AG08395 (cell line): ENCODE measurements at places on chromosomes 1 and 21.

GRCh38 chr1:53076165-53076564, 14.2 kb downstream of the PODN start:
- DNase-seq = no peak

DNA sequence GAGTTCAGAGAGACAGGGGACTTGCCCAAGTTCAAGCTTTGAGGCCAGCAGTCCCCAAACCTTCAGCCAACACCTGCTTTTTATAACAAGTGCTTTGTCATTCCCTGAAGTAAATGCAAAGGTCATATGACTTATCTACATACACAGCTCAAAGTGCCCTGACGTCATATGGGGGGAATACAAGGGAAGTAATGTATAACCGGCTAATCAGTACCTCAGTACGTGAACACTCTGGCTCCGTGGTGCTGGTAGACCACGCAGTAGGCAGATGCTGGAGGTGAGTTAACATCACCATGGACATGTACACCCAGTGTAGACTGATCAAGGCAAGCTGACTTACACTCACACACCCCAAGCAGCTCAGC, 60.0 kb downstream of the BACE2 start:
- no peak for DNase-seq

- DNase-seq = no peak
Measured at GRCh38 chr1:158652721-158653334, 33.7 kb downstream of the SPTA1 start.

DNA sequence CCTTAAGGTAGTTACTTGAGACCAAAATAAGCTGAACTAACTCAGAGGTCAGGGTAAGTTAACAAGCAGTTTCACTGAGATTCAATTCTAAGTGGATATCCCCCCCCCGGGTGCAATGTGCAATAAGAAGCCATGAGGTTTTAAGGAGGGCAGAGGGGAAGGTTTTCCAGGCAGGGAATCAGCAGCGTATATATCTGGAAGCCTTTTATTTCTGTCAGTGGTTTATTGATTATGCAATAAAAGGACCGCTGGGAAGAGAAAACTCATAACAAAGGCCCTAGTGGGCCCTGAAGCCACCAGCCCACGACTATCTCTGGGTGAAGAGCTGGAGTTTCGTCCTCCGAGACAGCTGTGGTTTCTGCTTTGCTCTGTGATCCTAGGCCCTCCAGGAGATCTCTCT, 53.1 kb upstream of the CTPS1 start:
- no peak for DNase-seq

GRCh38 chr1:3688356-3689137, 36.2 kb downstream of the TP73 start:
- DNase-seq = no peak

GRCh38 chr1:11645670-11646265, 8.5 kb downstream of the FBXO2 start:
- DNase-seq = peak; percentile 81

GRCh38 chr1:74341702-74342339, 106.6 kb downstream of the TNNI3K start:
- DNase-seq = no peak

DNA sequence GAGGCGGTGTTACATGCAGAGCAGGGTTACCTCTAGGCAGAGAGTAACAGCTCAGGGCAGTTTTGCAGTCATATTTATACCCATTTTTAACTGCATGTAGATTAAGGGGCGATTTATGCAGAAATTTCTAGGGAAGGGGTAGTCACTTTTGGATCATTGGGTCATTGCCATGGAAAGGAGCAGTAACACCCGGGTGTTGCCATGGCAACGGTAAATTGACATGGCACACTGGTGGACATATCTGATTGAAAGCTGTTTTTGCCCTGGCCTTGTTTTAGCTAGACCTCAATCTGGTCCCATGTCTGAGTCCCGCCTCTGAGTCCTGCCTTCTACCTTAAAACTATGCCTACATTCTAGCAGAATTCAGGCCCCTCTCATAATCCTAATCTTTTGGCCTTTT, 11.8 kb upstream of the USP1 start:
- DNase-seq = no peak

GRCh38 chr1:95168761-95169351, 51.7 kb downstream of the TLCD4 start:
- DNase-seq = no peak

DNA sequence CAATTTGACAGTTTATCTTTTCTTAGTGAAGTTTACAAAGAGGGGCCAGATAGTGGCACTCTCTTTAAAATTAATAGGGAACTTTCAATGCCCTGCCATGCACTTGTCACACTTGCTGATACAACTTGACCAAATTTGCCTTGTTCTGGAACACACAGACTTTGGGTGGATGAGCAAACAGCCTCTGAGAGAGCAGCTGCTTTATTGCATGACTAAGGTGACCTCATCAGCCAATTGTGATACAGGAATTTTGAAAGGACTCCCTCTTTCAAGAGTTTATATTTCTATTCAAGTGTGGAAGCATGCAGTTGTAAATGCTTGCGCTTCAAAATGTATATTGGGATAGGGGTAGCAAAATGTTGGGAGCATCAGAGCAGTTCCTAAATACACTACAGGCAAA, 2.1 kb upstream of the RGS1 start:
- peak; percentile 62 for DNase-seq

DNA sequence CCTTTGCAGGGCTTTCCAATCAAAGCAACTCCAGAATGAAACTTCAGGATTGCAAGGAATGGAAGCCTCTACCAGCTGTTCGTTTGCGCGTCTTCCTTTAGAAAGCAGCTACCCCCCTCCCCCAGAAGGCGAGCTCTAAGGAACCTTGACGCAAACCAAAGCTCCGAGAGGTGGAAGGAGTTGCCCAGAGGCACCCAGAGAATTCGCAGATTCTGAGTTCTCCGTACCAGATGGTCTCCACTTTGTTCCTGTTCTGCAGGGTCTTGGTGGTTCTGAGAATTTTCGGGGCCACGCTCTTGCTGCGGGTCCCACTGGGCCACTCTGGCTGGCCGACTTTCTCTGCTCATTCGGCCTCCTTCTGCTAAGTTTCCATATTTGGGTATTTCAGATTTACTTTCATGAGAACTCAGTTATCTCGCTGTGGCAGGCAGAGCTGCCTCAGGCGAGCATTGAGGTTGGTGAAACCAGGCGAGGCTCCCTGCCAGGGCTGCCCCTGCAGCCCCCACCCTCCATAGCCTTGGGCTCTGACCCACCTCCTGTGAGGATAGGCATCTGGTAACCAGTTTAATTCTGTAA, 801 bp downstream of the TRAF5 start:
- peak; percentile 57 for DNase-seq

- DNase-seq = no peak
Measured at GRCh38 chr1:36614991-36615390, 132.3 kb upstream of the CSF3R start.

DNA sequence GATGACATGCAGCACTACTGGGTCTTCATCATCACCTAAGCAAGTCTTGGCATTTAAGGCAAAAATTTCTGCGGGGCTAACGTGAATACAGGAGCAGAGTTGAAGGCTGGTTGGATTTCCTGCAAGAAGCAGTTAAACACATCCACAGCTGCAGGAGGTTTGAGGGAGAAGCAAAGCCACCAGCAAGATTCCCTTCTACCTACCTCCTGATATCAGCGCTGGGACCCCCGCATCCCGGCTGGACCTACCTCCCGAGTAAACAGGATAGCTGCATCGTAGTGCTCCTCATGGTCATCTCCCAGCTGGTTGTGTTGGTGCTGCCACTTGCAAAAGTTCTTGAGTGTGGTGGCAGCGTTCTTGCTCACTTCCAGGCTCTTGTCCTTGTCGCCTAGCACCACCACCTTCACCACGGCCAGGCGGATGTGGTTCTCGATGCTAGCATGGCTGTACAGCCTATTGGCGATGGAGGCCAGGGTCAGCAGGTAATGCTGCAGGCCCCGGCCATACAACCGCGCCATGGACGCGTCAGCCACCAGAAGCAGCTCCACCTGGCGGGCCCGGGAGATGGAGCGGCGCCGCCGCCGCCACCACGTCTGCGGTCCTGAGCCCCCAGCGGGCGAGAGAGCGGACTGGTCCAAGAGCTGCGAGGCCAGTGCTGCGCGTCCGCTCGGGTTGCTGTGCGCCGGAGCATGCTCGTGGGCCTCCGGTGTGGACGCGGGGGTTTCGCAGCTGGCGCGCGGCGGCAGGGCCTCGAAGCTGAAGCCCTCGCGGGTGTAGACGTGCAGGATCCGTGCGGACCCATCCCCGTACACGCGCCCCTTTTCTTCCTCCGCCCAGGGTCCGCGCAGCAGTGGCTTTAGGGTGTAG, 1.6 kb downstream of the ADAMTS5 start:
- peak; percentile 36 for DNase-seq

- no peak for DNase-seq
Measured at GRCh38 chr1:233672732-233673131, 58.8 kb downstream of the KCNK1 start.

GRCh38 chr1:115543247-115543646, 98.5 kb upstream of the VANGL1 start:
- DNase-seq = no peak

DNA sequence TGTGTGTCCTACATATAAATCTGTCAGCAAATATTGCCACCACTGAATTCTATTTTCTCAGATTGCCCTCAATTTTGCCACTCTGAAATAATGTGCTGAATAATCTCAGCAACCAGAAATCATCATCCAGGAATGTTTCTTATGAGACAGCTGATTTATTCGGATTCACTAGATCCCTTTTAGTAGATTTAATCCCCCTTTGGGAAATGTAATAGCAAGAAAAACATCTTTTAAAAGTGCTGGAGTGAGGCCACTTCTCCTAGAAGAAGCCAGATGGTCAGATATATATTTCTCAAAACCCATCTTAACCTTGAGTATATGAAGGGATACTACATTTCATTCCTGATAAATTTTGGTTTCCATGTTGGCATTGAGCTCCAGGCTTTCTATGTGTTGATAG, 327.7 kb downstream of the SMYD3 start:
- DNase-seq = no peak

DNA sequence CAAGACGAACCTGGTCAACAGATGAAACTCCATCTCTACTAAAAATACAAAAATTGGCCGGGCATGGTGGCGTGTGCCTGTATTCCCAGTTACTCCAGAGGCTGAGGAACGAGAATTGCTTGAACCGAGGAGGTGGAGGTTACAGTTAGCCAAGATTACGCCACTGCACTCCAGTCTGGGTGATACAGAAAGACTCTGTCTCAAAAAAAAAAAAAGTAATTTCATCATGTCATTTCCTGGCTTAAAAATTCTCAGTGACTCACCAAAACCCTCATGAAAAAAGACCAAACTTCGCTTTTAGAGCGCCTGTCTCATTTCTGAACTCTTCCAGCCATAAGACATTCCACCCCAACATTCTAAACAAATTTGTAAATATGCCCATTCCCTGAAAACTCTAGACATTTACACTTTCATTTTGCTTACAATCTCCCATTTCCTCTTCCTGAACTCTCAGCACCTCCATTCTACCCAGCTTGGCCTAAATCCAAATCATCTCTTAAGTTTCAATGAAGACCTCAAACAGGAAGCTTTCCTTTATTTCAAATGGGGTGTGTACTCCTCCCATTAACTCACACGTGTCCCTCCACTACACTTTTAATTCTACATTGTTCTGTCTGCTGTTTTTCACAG, 50.5 kb upstream of the PRRC2C start:
- peak; percentile 10 for DNase-seq

DNA sequence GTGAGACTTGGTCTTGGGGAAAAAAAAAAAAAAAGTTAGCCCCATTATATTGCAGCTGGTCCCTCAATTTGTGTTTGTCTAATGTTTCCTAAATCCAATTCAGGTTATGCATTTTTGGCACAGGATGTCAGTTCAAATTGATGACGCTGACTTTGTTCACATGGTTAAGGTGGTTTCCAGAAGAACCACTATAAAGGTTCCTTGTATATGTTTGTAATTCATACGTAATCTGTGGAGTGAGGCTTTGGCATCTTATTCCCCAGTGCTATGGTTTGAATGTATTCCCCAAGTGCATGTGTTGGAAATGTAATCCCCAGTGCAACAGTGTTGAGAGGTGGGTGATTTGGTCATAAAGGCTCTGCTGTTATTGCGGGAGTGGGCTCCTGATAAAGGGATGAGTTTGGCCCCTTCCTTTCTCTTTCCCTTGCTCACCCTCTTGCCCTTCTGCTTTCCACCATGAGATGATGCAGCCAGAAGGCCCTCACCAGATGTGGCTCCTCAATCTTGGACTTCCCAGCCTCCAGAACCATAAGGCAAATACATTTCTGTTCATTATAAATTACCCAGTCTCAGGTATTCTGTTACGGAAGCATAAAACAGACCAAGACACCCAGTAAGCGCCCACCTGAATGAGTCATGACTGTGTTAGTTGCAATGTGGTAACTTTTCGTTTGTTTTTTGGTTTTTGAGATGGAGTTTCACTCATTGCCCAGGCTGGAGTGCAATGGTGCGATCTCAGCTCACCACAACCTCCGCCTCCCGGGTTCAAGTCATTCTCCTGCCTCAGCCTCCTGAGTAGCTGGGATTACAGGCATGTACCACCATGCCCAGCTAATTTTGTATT, 19.5 kb upstream of the HLCS start:
- DNase-seq = no peak

- no peak for DNase-seq
Measured at GRCh38 chr1:77776007-77776700, 3.3 kb upstream of the MIGA1 start.

DNA sequence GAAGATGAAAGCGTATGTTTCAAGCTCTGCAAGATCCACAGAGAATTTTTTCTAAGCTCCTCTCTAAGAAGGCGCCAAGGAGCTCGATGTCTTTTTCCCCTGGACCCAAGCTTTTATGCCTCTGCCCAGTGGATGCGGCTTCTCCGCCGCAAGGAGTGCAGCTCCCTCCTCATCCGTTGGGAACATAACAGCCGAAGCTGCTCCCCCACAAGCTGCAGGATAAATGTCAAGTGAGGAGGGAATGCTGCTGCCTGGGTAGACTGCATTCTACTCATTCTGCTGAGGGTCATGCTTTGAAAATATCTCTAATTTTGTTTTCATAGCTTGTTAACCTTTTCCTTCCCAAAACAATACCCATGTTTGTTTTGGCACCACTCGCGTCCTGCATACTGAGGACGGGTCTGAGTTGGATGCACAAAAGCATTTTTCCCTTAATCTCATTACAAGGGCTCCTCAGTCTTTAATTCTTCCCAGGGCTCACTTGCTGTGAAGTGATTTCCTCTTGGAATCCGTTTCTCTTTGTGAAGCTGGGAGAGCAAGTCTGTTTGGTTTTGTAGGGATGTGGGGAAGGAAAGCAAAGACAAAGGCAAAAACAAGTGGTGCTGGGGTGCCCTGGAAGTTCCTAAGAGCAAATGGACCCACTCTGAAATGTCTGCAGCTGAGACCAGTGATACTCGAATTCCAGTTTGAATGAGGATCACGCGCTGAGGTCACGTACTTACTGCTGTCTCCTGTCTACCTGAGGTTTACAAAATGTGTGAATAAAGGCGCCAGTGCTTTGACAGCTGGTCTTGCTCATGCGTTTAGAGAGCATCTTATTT, 134.0 kb upstream of the IRF2BP2 start:
- peak; percentile 38 for DNase-seq
